HAP-1 (cell line): ENCODE measurements at places on chromosomes 4 and X.

DNA sequence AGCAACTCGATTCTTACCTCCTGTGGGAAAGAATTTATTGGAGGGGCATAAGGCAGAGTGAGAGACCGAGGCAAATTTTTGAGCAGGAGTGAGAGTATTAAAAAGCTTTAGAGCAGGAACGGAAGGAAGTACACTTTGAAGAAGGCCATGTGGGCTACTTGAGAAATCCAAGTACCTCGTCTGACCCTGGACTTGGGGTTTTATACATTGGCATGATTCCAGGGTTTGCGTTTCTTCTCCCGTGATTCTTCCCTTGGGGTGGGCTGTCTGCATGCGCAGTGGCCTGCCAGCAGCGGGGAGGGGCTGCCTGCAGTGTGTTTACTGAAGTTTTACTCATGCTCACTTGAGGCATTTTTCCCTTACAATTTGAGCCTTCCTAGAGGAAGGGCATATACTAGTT is 3.4 kb downstream of the GALNT7 start:
- DNase-seq: no peak

- DNase-seq: no peak
These were observed 118.2 kb downstream of the ZNF827 start for GRCh38 chr4:145820407-145820806.

- no peak for DNase-seq
These were observed 1.0 kb upstream of the OTOP1 start for GRCh38 chr4:4227510-4228355.

- no peak for DNase-seq
These were observed 58.4 kb upstream of the CCDC149 start for GRCh38 chr4:24971192-24971591.

DNA sequence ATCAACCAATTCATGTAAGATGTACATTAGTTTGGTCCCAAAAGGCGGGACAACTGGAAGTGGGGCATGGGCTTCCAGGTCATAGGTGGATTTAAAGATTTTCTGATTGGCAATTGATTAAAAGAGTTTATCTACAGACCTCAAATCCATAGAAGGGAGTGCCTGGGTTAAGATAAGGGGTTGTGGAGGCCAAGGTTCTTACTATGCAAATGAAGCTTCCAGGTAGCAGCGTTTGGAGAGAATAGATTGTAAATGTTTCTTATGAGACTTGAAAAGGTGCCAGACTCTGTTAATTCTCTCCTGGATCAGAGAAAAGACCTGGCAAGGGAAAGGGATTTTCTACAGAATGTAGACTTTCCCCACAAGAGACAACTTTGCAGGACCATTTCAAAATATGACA is 2.4 kb downstream of the MGST2 start:
- DNase-seq: no peak

GRCh38 chr4:85569730-85570299 is 94.9 kb downstream of the ARHGAP24 start:
- no peak for DNase-seq

DNA sequence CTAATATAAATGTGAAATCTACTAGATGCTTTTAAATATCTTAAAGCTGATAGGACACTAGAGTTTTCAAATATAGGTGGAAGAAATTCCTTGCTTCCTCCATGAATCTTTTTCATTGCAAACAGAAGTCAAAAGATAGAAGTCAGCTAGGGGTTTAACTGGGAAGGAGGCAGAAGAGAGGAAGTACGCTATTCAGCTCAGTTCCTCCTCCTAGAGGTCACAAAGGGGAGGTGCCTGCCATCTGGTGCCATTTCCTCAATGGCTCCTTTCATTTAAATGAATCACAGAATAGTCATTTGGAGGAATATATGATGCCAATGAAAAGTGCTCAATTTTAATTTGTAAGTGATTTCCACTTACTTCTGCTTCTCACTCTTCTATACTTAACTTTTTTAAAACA is 8.5 kb downstream of the COL25A1 start:
- peak; percentile 58 for DNase-seq

- DNase-seq: no peak
These were observed 45.5 kb downstream of the MAGEA9 start for GRCh38 chrX:149827254-149827653.

GRCh38 chrX:69948276-69948797 is 101.4 kb downstream of the AWAT2 start:
- DNase-seq: no peak

- DNase-seq: no peak
These were observed 105.8 kb upstream of the CBR4 start for GRCh38 chr4:169115897-169116254.

- DNase-seq: no peak
These were observed 10.1 kb upstream of the MAP7D3 start for GRCh38 chrX:136261321-136261720.

GRCh38 chrX:12686331-12686730 is 104.9 kb upstream of the PRPS2 start:
- no peak for DNase-seq

DNA sequence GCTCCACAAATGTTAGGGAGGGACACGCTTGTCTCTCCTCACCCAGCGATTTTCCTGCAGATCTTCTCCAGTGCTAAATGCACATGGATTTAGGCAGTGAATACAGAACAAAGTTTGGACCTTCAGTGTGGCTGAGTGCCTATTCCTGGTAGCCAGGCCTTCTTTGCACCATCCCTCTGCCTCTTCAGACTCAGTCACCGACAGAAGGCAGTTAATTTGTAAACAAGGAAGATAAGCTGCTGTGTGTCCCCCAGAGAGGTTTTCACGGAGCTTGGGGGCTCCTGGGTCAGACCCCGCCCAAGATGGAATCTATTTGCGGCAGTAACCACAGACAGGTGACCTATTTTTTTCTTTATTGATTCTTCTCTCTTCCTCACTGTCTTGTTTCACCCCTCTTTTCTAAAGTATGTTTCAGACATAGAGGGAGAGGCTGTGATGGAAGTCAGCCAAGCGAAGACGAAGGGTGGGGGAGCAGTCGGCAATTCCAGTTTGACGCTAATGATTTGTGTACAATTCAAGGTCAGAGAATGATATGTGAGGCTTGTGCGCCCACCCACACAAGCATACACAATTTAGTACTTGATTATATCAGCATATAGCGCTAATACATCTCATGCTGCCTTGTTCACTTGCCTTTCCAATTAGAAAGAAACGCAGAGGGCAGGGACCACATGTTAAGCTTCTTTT is 200.8 kb downstream of the MGST2 start:
- DNase-seq: no peak

DNA sequence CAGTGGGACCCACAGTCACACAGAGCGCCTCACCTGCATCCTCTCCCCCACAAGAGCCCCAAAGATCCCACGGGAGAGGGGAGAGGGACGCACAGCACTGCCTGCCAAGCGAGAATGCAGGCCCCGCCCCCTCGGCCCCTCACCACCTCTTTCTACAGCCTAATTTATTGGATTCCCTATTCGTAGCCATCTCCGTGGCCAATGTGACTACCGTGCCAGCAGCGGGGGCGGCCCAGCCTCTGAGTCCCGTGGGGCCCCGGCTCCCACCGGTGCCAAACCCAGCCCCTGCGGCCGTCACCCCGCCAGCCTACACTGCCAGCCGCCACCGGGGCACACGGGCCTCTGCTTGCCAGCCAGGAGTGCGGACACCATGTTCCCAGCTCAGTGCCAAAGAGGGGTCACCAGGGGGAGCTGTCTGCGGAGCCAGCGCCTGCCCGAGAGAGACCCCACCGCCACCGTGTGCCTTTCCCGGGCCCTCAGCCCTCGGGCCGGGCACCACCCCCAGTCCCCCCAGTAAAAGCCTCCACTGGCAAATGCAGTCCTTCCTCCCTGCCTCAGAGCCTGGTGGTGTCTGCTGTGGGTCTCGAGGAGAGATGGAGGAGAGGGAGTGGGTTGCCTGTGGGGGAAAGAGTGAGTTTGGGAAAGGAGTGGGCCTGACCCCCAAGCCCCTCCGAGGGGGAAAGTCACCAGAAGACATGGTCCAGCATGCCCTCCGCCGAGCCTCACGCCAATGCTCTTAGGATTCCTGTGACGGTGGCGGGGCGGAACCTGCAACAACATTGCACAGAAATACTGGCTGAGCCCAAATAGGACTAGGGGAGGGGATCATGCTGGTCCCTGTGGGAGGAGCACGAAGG is 19.6 kb upstream of the PLXNB3 start:
- DNase-seq: peak; percentile 64

- DNase-seq: no peak
These were observed 253.9 kb downstream of the GLUD2 start for GRCh38 chrX:121301356-121301755.

DNA sequence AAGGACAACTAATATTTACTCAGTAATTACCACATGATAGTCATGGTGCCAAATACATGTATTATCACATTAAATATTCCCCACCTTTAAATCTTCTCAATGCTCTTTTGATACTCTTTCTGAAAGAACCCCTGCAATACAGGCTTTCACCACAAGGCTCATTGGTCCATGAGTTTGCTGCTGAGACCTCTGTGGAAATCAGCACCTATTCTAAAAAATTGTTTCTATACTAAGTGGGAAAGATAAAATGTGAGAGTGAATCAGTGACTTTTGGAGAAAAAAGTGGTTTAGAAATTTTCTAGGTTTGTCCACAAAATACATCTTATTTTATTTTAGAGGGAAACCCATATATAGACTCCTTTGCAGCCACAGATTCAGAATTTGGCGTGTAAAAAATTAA is 257.3 kb downstream of the ZIC3 start:
- peak; percentile 10 for DNase-seq

GRCh38 chr4:1792832-1793495 is at the start of gene FGFR3:
Gene FGFR3, plus strand, starts transcription at chr4:1793293. Its CDS starts 642 bp downstream, at chr4:1793935.
- DNase-seq: peak; percentile 76

DNA sequence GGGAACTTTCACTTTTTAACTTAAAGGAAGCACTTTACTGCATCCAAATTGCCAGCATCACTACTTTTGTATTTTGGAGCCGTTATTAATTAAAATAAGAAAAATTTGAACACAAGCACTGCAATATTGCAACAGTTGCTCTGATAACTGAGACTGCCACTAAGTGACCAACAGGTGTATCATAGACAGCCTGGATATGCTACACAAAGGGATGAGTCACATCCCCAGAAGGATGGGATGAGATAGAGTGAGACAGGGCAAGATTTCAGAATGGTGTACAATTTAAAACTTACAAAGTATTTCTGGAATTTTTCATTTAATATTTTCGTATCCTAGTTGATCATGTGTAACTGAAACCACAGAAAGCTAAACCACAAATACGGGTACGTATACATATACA is 204.1 kb downstream of the MAPK10 start:
- DNase-seq: no peak

DNA sequence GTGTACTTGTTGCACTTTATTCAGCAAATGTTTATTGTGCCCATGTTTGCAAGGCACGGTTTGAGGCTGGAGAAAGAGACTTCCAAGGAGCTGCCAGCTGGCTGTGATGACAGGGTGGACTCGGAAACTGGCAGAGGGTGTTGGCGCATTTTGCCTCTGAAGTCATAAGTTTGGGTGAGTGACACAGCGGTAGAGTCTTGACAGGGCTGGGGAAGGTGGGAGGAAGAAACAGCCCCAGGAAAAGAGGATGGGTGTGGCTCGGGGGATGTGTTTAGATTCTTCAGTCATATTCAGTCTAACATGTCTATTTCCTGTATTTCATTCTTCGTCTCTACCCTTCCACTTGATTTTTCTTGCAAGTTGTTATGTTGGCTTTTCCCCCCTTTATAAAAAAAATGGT is 77.0 kb upstream of the STOX2 start:
- no peak for DNase-seq

- no peak for DNase-seq
These were observed 94.6 kb upstream of the CASK start for GRCh38 chrX:42017971-42018370.

DNA sequence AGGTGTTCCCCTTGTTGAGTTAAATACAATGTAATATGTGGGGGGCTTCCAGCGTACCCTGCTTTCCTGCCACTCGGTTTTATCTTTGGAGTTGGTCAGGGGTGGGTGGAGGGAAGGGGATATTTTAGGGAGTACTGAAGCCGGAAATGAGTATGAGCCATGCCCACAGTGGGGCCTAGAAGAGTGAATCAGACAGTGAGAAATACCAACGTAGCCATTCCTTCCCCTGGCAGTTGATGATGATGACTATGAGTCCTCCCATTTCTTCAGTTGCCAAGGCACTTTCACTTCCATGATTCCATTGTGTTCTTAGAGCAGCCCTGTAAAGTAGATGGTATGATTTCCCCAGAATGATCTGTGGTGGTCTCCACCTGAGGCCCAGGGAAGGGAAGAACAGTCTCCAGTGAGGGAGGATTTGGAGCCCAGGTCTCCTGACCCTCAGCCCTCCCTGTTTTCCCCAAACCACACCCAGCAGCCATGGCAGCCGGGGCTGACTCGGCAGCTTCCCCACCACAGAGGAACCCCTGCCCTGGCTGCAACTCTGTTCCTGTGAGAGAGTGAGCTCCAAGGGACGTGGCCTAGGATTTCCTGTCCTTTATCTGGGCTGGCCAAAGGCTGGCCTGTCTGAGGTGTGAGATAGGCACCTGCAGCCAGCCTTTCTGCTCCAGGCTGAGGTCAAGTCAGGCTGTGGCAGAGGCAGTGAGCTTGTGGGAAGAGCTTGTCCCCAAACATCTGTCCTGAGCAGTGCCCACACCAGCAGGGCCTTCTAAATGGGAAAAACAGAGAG is 52.7 kb downstream of the STARD8 start:
- DNase-seq: no peak

- DNase-seq: no peak
These were observed 966.3 kb upstream of the POU3F4 start for GRCh38 chrX:82541822-82542221.

DNA sequence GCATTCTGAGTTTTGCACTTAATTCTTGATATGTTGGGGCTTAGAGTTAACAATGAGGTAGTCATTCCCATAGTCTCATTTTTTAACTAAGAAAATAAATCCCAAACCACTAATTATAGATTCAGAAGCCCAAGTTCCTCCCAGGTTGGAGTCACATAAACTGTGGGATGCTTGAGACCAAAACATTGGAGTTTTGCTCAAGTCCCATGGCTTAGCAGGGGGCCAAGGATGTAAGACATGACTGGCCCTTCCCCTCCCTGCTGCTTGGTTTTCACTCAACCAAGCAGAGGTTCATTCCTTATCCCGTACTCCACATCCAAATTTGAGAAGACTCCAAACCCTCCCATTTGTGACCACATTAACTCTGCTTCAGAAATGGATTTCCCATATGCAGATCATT is 101.3 kb downstream of the LIMCH1 start:
- no peak for DNase-seq

DNA sequence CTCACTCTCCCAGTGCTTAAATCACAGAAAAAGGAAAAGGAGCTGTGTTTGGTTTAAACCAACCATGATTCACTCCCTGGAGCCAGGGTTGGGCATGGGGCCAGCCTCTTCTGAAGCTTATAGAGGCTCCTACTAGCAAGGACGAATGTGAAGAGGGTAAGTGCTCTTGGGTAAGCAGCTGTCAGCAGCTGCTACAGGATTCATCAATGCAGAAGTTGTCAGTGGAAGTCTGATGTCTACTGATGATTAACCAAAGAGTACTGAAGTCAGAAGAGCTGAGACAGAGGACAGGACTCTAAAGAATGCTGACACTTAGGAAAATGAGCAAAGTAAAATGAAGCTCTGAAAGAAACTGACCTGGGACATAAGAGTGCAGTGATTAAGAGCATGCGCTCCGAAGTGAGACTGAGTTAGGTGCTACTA is 32.7 kb upstream of the JADE1 start:
- no peak for DNase-seq

GRCh38 chr4:83388313-83388676 is 53.6 kb upstream of the HPSE start:
- no peak for DNase-seq
